ENCODE measurements at places on chromosomes 2 and 18. TPM values are rescaled to one million over a fixed set of nuclear protein-coding genes. Genes with fewer than 3 reads are reported as not detected.

DNA sequence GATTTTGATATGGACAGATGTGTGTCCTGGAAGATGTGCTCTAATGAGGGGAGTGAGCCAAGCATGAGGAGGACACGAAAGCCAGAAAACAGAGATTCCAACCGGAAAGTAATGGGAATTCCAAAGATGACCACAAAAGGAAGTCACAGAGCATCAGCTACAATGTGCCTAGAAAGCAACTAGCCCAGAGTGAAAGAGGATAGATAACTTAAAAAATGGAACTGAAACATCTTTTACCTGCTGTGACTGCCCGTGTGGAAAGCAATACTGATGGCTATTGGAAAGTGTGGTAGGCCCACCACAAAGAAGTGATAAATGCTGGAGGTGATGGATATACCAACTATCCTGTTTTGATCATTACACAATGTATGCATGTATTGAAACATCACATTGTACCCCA lies 21.6 kb downstream of the DNMT3A start:
- no peak for DNase-seq
- no peaks in the 10 kb centered on the region for H3K27me3 ChIP-seq
- no peak overlapping the region for H3K4me3 ChIP-seq
- H3K36me3 ChIP-seq = no peaks in the 10 kb centered on the region

DNA sequence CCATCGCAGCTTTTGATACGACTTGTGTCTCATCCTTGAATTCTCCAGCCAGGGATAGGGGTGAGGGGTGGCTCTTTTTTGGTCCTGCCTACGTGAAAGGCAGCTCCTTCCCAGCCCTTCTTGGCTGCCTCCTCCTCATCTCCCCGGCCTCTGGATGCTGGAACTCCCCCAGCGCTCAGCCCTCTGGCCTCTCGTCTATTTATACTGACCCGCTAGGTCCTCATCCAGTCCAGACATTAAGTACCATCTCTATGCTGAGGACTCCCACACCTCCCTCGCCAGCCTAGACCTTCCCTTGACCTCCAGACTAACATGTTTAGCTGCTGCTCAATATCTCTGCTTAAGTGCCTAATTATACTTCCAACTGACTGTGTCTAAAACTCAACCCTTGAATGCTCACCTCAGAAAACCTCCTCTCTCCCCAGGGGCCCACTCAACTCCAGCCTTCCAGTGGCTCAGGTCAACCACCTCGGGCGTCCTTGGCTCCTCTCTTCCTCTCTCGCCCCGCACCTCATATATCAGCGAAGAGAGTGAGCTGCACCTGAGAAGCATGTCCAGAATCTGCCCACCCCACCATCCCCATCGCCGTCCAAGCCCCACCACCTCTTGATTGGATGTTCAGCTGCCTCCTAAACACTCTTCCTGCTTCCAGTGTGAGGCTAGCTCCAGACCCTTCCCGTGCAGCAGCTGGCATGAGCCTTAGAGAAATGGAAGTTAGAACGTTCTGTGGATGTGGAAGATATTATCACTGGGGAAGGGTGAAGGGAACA lies 34.8 kb downstream of the TOGARAM2 start:
- H3K36me3 ChIP-seq = no peaks in the 10 kb centered on the region
- peaks cover 10% of the 10 kb centered on the region for H3K4me1 ChIP-seq
- no peak overlapping the region for H3K27ac ChIP-seq
- no peak for DNase-seq
- H3K27me3 ChIP-seq = no peaks in the 10 kb centered on the region

DNA sequence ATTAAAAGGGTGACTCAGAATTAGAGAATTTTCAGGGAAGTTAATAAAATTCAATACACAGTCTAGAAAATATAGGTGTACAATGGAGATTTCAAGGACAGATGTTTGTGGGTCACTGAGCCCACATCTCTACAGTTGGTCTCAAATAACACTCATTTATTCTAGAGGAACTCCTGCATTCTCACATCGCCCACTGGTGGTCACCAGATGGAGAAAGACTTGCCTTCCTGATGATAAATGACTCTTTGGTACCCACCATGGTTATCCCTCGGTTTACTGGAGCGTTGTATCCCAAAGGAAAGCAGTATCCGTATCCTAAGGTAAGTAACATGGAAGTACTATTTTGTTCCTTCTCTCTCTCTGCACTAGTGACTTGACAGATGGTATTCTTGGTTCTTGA lies 1297.1 kb downstream of the DPP10 start:
- H3K27ac ChIP-seq = no peak overlapping the region
- no peaks in the 10 kb centered on the region for H3K4me1 ChIP-seq
- no peaks in the 10 kb centered on the region for H3K27me3 ChIP-seq
- no peaks in the 10 kb centered on the region for H3K36me3 ChIP-seq
- DNase-seq = no peak

- no peak overlapping the region for H3K27ac ChIP-seq
- no peaks in the 10 kb centered on the region for H3K27me3 ChIP-seq
- H3K4me1 ChIP-seq = peaks cover 9% of the 10 kb centered on the region
- DNase-seq = no peak
- no peaks in the 10 kb centered on the region for H3K36me3 ChIP-seq
- no peak overlapping the region for H3K4me3 ChIP-seq
Measured at GRCh38 chr2:160726046-160726445, 232.4 kb upstream of the RBMS1 start.

DNA sequence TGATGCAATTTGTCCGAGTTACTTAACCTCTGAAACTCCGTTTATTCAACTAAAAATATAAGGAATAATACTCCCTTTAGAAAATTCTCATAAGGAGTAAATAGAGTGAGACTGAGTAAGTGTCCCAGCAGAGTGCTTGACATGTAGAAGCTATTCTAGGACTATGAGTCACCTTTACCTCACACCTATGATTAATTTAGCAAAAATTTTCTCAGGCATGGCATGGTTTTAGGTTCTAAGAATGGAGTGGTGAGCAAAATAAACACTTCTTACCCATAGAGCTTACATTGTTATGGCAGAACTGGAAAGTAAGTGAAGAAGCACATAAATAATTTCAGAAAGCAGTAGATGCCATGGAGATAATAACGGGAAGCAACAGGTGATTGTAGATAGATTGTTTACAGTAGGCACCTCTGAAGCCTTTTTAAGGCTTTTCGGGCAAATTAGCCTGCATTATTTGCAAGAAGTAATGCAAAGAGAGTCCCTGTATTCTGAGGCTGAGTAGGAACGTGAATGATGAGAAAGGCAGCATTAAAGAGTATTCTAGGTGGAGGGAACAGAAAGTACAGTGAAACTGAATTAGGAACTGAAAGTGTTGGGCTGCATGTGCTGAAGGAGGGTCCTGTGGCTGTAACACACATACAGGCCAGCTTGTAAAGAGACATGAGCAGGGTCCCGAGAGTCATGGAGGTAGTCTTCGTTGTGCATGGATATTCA lies 209.2 kb downstream of the ZNF407 start:
- H3K27me3 ChIP-seq = no peaks in the 10 kb centered on the region
- no peaks in the 10 kb centered on the region for H3K36me3 ChIP-seq
- no peak for DNase-seq
- H3K27ac ChIP-seq = no peak overlapping the region

- H3K4me1 ChIP-seq = no peaks in the 10 kb centered on the region
- no peak overlapping the region for H3K27ac ChIP-seq
- H3K36me3 ChIP-seq = no peaks in the 10 kb centered on the region
- H3K27me3 ChIP-seq = no peaks in the 10 kb centered on the region
- DNase-seq = no peak
Measured at GRCh38 chr2:21256006-21256405, 132.2 kb downstream of the TDRD15 start.

The LRRC30 gene
- not detected for total RNA-seq

DNA sequence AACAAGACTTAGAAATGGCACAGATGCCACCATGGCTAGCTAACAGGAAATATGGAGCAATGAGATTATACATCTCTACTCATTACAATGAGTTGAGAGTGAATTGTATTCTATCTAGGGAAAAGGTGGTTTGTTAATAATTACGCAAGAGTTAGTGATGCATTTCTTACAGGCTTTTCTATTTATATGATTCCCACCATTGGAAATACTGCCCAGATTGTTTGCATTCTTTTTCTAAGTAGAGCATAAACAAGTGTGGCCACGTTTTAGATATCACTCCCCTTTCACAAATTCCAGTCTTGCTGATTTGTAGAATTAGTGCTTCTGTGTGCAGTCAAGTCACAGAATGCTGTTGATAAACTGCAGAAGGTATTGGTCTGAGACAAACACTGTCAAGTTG lies 56.6 kb downstream of the ZNF804A start:
- no peaks in the 10 kb centered on the region for H3K4me1 ChIP-seq
- DNase-seq = no peak
- H3K4me3 ChIP-seq = no peak overlapping the region
- no peaks in the 10 kb centered on the region for H3K36me3 ChIP-seq
- no peak overlapping the region for H3K27ac ChIP-seq

The STK16 gene
- 17.0 TPM for total RNA-seq

The SCN2A gene
- 1.1 TPM for total RNA-seq

The KLHL41 gene
- not detected for total RNA-seq

DNA sequence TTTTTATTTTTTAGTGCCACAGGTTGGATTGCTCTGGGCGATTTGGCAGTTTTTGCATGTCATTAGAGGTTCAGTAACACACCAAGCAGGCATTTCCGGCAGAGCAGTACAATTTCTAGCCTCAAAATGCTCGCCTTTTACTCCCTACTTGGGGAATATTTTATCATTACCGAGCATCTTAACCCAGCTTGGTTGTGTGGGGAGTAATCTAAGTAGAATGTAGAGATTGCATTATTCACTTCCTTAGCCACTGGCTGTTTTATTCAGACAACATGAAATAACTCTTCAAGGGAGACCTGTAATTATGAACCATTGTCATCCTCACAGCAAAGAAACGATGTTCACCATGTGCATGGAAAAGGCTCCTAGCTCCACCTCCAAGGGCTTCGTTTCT lies 13.1 kb downstream of the GRP start:
- no peak overlapping the region for H3K4me3 ChIP-seq
- H3K36me3 ChIP-seq = no peaks in the 10 kb centered on the region
- H3K27ac ChIP-seq = no peak overlapping the region

- H3K36me3 ChIP-seq = no peaks in the 10 kb centered on the region
- H3K27ac ChIP-seq = no peak overlapping the region
- no peak for DNase-seq
- H3K27me3 ChIP-seq = no peaks in the 10 kb centered on the region
Measured at GRCh38 chr2:102442967-102443828, 20.2 kb downstream of the IL18RAP start.

The TNS1 gene
- 5.1 TPM for total RNA-seq

- DNase-seq = no peak
- H3K4me1 ChIP-seq = 0 out of 2 replicates have a peak, but pooled peaks cover 4% of the 10 kb centered on the region
- H3K4me3 ChIP-seq = no peak overlapping the region
- no peaks in the 10 kb centered on the region for H3K27me3 ChIP-seq
- H3K27ac ChIP-seq = no peak overlapping the region
Measured at GRCh38 chr18:68409576-68409975, 305.3 kb downstream of the TMX3 start.
